ENCODE measurements at places on chromosomes 2 and 18.

DNA sequence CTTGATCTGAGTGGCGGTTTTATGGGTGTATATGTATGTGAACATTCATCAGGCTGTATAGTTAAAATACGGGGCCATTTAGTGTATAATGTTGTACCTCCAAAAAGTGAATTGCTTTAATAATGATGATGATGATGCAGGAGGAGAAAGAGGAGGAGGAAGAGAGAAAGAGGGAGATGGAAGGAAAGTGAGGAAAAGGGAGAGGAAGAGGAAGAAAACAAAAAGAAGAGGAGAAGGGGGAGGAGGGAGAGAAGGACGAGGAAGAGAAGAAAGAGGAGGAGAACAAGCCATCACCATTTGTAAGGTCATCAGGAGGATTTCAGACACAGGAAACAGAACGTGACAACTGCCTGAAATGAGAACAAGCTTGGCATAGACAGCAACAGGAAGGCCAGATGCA, 168.4 kb upstream of the NCKAP5 start:
- DNase-seq = no peak

DNA sequence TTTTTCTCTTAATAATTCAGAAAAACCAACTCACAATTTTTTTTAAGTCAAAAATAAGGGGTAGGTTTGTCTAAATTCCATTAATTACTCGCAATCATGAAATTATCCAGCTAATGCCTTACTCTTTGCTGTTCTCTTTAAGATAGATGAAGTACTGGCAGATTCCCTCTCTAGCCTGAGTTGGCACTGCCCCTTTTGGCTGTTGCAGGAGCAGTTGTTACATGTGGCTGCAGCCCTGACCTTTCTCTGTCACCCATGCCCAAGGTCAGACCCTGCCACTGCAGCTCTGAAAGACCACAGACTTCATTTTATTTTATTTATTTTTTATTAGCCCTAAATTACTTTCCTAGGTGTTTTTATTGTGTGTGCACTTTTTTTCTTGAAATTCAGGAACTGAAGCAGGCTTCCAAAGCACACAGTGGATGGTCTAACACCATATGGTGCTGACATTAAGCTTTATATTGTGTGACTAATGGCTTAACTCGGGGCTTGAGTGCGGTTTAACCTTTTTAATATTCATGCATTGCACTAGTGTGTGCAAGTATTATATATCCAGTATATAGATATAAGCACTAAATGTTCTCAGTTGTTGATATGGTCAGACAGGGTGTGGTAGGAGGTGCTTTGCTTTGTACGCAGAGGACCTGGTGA, 313.0 kb downstream of the CDH2 start:
- DNase-seq = no peak

GRCh38 chr18:60485201-60485600, 112.6 kb upstream of the MC4R start:
- DNase-seq = peak; percentile 39

DNA sequence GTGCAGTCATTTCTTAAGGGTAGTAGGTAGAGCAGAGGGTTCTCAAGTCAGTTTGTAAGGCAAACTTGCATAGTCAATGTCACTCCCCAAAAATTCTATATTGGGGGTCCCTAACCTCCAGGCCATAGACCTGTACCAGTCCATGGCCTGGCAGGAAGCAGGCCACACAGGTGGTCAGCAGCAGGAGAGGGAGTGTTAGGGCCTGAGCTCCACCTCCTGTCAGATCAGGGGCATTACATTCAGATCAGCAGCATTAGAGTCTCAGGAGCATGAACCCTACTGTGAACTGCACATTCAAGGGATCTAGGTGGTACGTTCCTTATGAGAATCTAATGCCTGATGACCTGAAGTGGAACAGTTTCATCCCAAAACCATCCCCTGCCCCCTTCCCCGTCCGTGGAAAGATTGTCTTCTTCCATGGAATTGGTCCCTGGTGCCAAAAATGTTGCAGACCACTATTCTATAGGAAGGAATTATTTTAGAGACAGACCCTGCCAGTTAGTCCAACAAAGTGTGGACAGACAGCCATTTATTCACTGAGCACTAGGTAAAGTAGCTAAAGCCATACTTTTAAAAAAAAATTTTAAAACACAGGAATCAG, 6.7 kb downstream of the COA5 start:
- peak; percentile 44 for DNase-seq

DNA sequence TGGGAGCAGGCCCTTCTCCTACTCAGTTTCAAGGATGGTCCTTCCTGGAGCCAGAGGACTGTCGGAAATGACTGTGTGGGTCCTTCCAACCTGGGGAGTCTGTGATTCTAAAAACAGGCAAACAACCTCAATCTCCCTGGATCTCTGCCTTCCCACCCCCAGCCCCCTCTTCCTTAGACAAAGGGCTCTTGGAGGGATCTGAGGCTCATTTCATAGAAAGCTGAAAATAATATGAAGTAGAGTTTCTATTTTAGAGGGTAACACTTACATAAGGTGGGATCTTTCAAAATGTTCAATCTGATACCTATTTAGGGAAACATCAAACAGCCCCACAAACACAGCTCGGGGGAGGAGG, 69.4 kb downstream of the RHOB start:
- no peak for DNase-seq

GRCh38 chr2:145047554-145047953, 527.6 kb upstream of the ZEB2 start:
- no peak for DNase-seq

GRCh38 chr2:177074099-177074710, 138.4 kb upstream of the HNRNPA3 start:
- no peak for DNase-seq

- DNase-seq = peak; percentile 34
Measured at GRCh38 chr18:9918016-9918680, 4.3 kb downstream of the VAPA start.

DNA sequence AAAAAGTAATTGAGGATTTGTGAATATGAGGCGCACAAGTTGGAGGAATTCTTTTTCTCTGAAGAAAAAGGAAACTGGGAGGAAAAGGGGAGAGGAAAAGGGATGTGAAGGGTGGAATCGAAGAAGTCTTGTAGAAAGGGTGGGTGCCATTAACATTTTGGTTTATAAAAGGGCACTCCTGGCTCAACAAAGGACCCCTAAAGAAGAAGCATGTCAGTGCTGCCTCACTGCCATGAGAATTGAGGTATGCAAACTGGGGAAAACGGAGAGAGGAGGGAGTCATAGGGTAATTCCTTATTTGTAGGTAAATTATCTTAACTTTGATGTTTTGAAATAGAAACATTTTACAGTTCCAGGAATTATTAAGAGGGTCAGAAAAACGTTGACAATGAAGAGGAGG, 207.2 kb downstream of the NAPG start:
- no peak for DNase-seq

DNA sequence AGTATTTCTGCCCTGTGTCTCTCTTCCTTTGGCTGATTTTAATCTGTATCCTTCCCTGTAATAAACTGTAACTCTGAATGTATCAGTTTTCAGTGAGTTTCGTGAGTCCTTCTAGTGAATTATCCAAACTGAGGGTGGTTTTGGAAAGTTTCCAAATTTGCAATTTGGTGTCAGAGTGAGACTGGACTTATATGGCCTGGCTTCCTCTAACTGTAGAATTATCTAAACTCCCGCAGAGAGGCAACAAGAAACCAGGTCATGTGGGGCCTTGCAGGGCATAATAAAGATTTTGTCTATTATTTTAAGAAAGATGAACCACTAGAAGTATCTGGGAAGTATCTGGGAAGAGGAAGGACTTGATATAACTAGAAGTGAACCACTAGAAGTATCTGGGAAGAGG, 95.3 kb upstream of the RNF152 start:
- DNase-seq = no peak

DNA sequence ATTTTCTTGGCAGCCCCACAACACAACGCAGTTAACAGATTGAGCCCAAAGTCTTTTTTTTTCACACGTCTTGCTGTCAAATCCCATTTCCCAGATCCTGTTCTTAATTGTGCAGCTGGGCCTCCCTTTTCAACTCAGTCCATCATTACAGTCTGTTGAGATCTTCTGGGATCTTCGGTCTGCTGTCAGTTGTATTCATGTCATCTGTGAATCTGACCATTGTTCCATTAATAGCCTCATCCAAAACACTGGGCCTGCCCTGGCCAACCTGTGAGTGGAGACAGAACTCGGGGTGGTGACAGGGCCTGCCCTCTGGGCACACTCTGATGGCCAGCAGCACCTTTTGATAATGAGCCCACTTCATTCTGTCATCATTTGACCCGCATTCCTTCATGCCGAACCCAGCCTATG, 39.7 kb upstream of the SEMA4C start:
- DNase-seq = no peak

DNA sequence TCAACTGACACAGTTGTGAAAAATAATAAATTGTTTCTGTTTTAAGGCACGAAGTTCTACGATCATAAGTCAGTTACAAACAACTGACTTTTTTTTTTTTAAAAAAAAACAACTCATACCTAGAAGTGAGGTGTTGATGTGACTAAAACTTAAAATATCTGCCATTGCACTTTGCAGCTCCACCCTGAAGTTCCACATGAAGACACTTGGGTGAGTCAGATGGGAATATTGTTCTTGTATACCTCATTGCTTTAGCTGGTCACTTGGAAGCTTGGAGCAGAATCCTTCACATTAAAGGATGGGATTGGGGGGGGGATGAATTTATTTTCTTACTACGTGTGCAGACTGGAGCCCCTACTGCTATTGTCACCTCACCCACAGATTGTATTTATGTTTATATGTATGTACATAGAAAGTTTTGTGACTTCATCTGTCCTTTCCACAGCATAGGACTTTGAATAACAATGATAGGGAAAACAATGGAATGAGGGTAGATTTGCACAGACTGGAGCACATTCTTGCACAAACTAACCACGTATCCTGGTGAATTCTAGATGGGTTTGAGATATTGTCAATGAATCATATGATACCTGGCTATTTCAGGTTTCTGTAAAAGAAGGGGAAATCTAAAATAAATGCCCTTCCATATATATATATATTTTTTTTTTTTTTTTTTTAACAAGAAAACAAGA, 57.9 kb upstream of the ARHGAP15 start:
- DNase-seq = no peak

DNA sequence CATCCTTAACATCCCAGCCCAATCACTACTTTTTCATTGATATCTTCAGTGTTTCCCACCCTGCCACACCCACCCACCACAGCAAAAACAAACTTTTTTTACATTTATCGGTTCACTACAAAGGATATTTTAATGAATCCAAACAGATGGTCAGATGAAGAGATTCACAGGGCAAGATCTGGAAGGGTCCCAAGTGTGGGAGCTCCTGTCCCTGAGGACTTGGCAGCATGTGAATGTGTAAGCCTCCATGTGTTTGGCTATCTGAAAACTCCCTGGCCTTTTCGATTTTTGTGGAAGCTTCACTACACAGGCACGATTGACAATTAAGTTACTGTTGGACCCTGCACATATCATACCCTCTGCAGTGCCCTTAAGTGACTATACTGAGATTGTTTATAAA, 48.1 kb upstream of the CRIM1 start:
- DNase-seq = no peak

DNA sequence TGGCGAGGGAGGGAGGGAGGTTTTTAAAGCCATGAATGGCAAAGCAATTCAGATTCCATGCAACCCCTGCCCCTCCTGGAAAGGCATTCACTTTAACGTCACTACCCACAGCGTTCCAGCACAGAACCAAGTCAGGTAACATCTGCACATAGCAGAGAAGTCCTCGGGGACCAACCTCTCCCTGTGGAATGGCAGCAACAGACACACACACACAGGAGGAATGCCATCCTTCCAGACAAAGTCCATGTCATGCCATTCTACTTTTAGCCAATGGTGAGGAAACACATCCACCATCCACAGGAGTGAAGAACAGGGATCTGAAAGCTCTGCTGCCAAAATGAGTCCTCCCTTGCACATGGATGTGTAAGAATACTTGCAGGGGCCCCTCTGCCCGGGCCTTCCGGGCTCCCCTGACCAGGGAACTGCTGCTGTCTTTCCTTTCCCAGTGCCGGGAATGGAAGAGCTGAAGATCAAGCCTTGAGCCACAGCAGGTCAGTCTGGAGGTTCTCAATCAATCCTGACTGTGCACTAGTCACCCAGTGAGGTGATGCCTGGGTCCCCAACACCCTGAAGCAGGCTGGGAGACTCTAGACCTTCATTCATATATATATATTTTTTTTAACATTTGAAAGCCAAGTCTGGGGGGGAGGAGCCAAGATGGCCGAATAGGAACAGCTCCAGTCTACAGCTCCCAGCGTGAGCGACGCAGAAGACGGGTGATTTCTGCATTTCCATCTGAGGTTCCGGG, 63.7 kb downstream of the UXS1 start:
- DNase-seq = no peak

- no peak for DNase-seq
Measured at GRCh38 chr18:10499230-10499629, 26.6 kb upstream of the NAPG start.

DNA sequence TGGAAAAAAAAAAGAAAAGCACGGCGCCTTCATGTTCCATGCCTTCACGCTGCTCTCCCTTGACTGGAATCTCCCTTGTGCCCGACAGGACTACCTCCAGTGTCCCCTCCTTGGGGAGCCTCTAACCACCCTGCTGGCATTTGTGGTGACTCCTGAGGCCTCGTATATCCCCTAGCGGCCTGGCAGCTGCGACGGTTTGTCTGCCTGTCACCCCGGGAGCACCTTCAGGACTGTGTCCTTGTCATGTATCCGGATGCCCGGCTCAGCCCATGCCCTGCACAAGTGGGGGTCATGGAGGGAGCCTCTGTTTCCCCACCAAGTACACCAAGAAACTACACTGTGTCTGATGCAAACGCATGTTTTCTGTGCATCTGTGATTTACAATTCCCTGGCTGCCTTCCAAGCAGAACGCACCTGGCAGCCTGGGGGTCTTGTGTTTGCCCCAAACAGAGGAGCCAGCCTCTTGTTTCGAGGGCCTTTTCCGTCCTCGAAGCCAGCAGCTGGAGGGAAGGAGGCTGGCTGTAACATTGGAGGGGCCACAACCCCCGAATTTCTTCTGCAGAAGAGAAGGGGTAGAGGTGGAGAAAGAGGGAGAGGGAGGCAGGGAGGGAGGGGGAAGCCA, 18.9 kb downstream of the TWIST2 start:
- DNase-seq = no peak

GRCh38 chr18:73352546-73352945, 484.8 kb upstream of the NETO1 start:
- DNase-seq = peak; percentile 25

GRCh38 chr2:667332-667999, 9.7 kb downstream of the TMEM18 start:
- DNase-seq = peak; percentile 74

- DNase-seq = no peak
Measured at GRCh38 chr18:31798399-31798798, 37.7 kb upstream of the SLC25A52 start.

- no peak for DNase-seq
Measured at GRCh38 chr18:21912339-21913239, 172.0 kb downstream of the MIB1 start.

DNA sequence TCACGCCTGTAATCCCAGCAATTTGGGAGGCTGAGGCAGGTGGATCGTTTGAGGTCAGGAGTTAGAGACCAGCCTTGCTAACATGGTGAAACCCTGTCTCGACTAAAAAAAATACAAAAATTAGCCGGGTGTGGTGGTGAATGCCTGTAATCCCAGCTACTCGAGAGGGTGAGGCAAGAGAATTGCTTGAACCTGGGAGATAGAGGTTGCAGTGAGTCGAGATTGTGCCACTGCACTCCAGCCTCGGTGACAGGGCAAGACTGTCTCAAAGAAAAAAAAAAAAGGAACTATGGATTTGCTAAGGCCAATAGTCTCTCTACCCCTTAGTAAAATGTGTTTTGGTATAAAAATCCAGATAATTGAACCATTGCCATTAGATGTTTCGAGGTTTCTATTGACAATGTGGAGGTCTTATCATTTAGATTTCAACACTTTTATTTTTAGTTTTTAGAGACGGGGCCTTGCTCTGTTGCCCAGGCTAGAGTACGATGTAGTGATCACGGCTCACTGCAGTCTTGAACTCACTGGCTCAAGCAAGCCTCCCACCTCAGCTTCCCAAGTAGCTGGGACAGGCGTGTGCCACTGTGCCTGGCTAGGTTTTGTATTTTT, 1.1 kb upstream of the TXNDC2 start:
- no peak for DNase-seq

All from adipocyte (in vitro differentiated cells).